Osteoblast (primary cell): ENCODE measurements at places on chromosomes 12 and 14. TPM values are rescaled to one million over a fixed set of nuclear protein-coding genes. Genes with fewer than 3 reads are reported as not detected.

SLC25A47 gene
- total RNA-seq = not detected in 2 replicates

GCH1 gene
- total RNA-seq = 2.7 and 3.3 TPM in 2 replicates

TSPAN11 gene
- total RNA-seq = 5.4 and 10.0 TPM in 2 replicates

FAM216A gene
- 7.2 and 8.3 TPM in 2 replicates for total RNA-seq

CEBPE gene
- total RNA-seq = not detected in 2 replicates

TAS2R13 gene
- 2.9 and 3.8 TPM in 2 replicates for total RNA-seq

KRT85 gene
- not detected in 2 replicates for total RNA-seq

NFE2 gene
- 1.4 and 2.7 TPM in 2 replicates for total RNA-seq

SOX5 gene
- 4.7 and 5.1 TPM in 2 replicates for total RNA-seq

WDR20 gene
- 15.6 and 18.3 TPM in 2 replicates for total RNA-seq

TSHR gene
- not detected in 2 replicates for total RNA-seq

OR4E2 gene
- not detected in 2 replicates for total RNA-seq

CLEC2A gene
- total RNA-seq = not detected in 2 replicates

IFI27L2 gene
- 69.5 and 76.7 TPM in 2 replicates for total RNA-seq

CBLN3 gene
- total RNA-seq = 3.5 and 4.0 TPM in 2 replicates

GPX2 gene
- total RNA-seq = not detected in 2 replicates

DEGS2 gene
- total RNA-seq = 0.29 and 0.36 TPM in 2 replicates

RDH12 gene
- total RNA-seq = 0.29 TPM in 1 of 2 replicates, not detected in the other

SIX6 gene
- total RNA-seq = under 0.01 TPM in 1 of 2 replicates, not detected in the other

LRRC43 gene
- total RNA-seq = 1.8 and 2.9 TPM in 2 replicates

DCN gene
- total RNA-seq = 1,107 and 1,400 TPM in 2 replicates

CSRP2 gene
- total RNA-seq = 10.0 and 13.4 TPM in 2 replicates

OR4K17 gene
- not detected in 2 replicates for total RNA-seq

C12orf50 gene
- under 0.01 TPM in 1 of 2 replicates, not detected in the other for total RNA-seq

PHETA1 gene
- 8.3 and 9.1 TPM in 2 replicates for total RNA-seq

NEUROD4 gene
- not detected in 2 replicates for total RNA-seq

PLD4 gene
- total RNA-seq = not detected in 2 replicates

GMFB gene
- total RNA-seq = 77.2 and 98.8 TPM in 2 replicates

AMIGO2 gene
- total RNA-seq = 5.6 and 8.0 TPM in 2 replicates

C12orf54 gene
- total RNA-seq = not detected in 2 replicates

NUAK1 gene
- total RNA-seq = 17.1 and 21.7 TPM in 2 replicates

STON2 gene
- total RNA-seq = 49.6 and 51.0 TPM in 2 replicates

NKX2-1 gene
- not detected in 2 replicates for total RNA-seq

SLC17A8 gene
- not detected in 2 replicates for total RNA-seq

CLEC4D gene
- total RNA-seq = not detected in 2 replicates

POTEM gene
- not detected in 2 replicates for total RNA-seq

NR2C1 gene
- total RNA-seq = 22.1 and 23.9 TPM in 2 replicates
